ENCODE measurements at places on chromosomes 12 and 14. TPM values are rescaled to one million over a fixed set of nuclear protein-coding genes. Genes with fewer than 3 reads are reported as not detected.

Gene KLRK1
- total RNA-seq = not detected

Gene RFX4
- total RNA-seq = not detected

Gene LRRC10
- not detected for total RNA-seq

Gene KLHDC1
- total RNA-seq = 1.6 TPM

Gene KRT3
- total RNA-seq = not detected

Gene VWF
- total RNA-seq = 56.0 TPM

GRCh38 chr12:50066402-50066801 is 9.0 kb downstream of the ASIC1 start:
- DNase-seq = no peak

DNA sequence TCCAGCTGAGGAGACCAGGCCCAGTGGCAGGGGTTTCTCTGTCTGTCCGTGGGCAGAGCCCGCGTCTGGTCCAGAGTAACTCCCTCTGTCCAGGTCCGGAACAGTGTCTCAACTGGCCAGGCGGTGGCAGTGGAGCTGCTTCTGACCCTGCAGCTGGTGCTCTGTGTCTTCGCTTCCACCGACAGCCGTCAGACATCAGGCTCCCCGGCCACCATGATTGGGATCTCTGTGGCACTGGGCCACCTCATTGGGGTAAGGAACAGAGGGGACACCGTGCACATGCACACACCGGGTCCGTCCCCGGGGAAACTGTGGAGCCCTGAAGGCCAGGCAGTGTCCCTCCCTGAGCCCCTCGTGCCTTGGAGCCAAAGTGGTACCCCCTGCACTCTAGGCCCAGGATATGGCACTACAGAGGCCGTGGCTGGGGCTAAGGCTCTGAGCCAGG is 1.5 kb downstream of the AQP6 start:
- DNase-seq = peak; percentile 63

DNA sequence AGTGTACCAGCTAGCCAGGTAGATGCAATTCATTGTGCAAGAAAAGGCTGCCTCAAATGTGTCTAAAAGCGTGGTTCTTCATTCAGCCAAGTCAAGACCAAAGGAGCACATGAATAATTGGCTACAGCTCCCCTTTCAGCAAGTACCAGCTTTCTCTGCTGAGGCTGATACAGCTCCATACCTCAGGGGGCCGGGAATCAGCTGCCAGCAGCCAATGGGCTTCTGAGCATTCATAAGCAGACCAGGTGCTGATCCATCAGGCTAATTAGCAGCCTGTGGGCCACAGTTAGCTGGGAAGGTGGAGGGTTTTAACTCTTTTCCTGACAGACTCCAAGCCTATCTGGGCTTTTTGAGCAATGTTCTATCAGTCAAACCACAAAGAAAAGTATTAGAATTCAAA is 264.7 kb downstream of the APAF1 start:
- DNase-seq = no peak

- DNase-seq = no peak
Observed at GRCh38 chr12:4911316-4911994, 1.8 kb downstream of the KCNA1 start.

DNA sequence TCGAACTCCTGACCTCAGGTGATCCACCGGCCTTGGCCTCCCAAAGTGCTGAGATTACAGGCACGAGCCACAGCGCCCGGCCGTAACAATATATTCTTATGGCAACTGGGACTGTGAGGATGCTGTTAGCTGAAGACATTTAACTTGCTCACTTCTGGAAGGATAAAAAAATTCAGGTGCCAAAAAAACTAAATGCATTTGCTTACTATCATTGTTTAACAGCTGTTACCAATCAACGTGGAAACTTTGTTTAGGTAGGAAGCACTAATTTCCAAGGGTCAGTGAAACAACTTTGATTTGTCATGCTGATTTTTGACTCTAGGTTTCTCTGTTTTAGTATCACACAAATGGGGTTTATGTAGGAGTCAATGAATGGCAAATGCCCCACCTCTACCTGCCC is 297.3 kb downstream of the ERC1 start:
- no peak for DNase-seq

GRCh38 chr14:80427101-80427500 is 215.8 kb upstream of the DIO2 start:
- no peak for DNase-seq

GRCh38 chr12:34186492-34186891 is 164.2 kb downstream of the ALG10 start:
- DNase-seq = no peak

DNA sequence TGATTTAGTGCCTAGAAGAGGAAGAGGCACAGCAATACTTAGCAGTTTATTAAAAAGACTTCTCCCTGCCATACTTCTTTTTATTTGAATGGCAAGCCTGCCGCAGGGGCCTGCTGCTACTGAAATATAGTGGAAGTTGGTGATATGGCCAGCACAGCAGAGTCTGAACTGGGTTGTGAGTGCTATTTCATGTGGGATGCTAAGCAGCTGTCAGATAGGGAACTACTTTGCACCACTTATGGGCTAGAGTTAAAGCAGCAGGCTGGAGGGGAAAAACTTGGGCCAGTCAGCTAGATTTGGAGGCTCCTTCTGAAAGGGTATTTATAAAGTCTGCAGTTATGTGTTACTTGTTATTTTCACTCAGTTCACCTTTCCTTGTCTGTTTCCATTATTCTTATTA is 299.0 kb upstream of the E2F7 start:
- no peak for DNase-seq

DNA sequence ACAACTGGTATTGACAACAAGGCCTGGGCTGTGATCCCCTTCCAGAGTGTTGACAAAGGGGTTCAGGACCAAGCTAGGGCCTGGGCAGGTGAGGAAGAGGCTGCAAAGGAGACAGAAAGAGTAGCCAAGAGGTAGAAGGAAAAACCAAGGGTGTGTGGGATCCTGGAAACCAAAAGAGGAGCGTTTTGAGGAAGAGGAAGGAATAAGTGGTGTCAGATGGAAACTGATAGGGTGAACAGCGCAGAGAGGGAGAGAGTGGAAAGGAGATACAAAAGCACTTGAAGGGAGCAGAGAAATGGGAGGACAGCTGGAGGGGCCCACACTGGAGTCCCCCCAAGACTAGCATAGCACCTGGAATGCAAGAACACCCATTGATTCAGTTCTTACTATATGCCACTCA is 8.3 kb upstream of the HVCN1 start:
- DNase-seq = no peak

- no peak for DNase-seq
Observed at GRCh38 chr12:118330421-118331018, 42.2 kb downstream of the TAOK3 start.

DNA sequence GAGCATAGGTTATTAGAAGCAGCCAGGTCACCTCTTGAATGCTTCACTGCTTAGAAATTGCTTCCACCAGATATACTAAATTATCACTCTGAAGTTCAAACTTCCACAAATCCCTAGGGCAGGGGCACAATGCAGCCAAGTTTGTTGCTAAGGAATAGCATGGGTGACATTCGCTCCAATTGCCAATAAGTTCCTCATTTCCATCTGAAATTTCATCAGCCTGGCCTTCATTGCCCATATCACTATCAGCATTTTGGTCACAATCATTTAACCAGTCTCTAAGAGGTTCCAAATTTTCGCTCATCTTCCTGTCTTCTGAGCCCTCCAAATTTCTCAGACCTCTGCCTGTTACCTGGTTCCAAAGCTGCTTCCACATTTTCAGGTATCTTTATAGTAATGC is 356.1 kb downstream of the DAD1 start:
- no peak for DNase-seq

- no peak for DNase-seq
Observed at GRCh38 chr14:93160353-93160801, 24.3 kb downstream of the MOAP1 start.

DNA sequence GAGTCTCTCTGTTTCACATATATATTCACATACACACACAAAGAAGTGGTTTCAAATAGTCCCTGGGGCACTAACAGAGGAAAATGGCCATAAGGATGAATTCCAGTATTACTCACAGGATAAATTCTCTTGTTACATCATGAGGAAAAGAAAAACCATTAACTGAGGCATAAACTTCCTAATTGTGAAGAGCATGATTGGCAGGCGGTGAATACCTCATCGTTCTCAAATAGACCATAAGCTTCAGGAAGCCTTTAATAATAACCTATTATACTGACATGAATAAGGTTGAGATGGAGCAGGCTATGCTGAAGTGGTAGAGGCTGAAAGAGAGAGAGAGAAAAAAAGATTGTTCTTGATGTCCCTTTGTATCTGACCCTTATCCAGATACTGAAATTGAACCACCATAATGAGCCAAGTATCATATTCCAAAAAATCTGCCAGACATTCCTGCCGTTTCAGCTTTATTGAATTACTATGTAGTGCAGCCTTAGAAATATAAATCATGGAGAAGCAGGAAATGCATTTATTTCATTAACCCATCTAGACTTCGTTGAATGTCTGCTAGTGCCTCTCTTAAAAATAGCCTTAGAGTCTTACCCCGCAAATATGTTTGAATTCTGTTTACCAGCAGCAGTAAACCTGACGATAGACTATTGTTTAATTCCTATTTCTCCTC is 86.8 kb downstream of the NUAK1 start:
- DNase-seq = no peak

DNA sequence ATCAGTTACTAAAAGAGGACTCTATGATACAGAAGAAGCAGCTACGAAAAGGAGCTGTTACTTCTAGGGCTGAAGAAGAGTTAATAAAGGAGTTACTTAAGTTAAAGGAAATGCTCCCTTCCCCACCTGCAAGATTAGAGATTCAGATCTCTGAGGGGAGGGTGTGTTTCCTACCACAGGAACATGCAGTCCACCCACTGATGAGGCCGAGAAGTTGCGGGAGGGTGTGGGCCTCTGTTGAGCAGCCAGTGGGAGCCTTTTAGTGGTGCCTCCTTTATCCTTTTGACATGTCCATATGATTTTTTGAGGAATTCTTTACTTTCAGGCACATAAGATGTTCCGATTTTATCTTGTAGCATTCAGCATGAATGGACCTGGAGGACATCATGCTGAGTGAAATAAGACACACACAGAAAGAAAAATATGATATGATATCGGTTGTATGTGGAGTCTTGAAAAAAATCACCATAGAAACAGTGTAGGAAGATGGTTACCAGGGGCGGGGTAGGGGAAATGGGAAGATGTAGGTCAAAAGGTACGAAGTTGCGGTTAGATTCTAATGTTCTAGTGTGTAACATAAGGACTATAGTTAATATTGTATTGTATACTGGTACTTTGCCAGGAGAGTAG is 4.4 kb upstream of the M6PR start:
- no peak for DNase-seq

- DNase-seq = no peak
Observed at GRCh38 chr12:49627752-49628360, 4.5 kb downstream of the PRPF40B start.

GRCh38 chr12:80707126-80707829 is at the start of gene MYF6:
Gene MYF6, plus strand, starts transcription at chr12:80707634. Its CDS starts 86 bp downstream, at chr12:80707720.
- DNase-seq = no peak

DNA sequence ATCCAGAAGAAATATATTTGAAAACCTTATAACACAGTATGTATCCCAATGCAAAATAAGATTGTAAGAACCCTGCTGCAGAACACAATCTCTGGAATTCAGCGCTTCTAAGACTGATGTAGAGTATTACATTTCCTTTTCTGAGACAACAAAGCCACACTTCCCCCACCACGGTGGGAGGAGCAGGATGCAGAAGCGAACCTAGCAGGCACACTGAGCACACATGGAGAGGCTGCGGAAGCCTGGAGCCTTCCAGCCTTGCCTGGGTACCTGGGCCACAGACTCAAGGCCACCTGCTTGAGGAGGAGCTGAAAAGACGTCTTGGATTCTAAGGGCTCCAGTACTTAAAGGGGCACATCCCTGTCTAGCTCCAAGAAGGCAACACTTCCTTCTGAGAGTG is 46.4 kb downstream of the TCHP start:
- DNase-seq = peak; percentile 62

DNA sequence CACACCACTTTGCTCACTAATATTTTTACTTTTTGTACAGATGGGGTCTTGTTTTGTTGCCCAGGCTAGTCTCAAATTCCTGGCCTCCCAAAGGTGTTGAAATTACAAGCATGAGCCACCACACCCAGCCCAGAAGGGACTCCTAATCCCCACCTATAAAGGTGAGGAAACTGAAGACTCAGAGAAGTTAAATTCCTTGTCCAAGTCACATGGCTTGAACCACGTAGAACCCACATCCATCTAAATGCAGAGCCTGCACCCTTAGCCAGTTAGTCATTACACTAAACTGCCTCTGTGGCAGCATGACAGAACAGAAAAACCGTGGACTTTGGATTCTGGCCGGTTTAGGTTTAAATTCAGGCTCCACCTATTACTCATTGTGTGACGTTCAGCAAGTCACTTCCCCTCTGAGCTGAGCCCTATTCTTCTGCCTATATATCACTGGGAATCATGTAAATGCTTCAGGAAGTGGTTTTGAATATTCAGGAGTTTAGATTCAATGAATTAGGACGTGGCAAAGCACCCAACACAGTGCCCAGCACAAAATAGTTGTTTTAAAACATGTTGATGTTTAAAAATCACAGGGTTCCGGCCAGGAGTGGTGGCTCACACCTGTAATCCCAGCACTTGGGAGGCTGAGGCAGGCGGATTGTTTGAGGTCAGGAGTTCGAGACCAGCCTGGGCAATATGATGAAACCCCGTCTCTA is 3.0 kb upstream of the CORO1C start:
- no peak for DNase-seq

GRCh38 chr12:41205070-41205709 is 17.1 kb downstream of the PDZRN4 start:
- no peak for DNase-seq

GRCh38 chr14:49581209-49582112 is 4.7 kb downstream of the RPS29 start:
- DNase-seq = no peak

DNA sequence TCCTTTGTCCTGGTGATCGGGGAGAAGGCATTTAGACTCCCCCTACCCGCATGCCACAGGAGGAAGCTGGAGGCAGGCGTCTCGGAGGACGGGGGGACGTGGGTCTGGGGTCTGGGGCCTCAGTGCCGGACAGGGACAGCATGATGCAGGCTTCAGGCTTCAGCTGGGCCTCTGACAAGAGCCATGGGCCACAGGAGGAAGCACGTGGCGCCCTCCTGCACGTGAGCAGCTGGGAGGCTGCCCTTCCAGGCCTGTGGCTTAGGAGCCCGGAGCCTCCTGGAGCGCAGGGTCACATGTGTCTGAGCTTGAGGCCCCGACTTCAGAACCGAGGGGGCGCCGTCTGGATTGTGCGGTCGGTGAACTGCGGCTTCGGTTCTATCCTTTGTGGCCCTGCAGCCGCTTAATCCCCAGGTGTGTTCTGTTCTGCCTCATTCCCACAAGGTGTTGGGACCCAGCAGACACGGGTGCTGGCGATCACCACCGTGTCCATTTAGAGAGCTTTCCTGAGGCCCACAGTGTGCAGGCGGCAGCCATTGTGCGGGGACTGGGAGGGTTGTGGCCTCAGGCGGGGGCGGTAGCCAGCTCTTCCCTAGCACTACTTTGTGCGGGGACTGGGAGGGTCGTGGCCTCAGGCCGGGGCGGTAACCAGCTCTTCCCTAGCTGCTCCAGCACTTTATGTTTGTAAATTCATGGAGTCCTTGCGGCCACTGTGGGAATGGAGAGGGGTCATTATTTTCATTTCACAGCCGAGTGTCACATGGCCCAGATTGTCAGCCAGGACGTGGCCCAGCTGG is 150.2 kb downstream of the ADGRD1 start:
- DNase-seq = no peak

Data from endothelial cell (in vitro differentiated cells).